Subcutaneous adipose tissue (tissue), 4 donors: ENCODE measurements at places on chromosomes 11 and 22. TPM values are rescaled to one million over a fixed set of nuclear protein-coding genes. Genes with fewer than 3 reads are reported as not detected.

MRGPRX4 gene
- total RNA-seq, result not detected

TEX12 gene
- total RNA-seq, result 1.5 TPM

OVOL1 gene
- total RNA-seq, result 0.34 TPM

PSMD13 gene
- total RNA-seq, result 57.8 TPM

CD6 gene
- 0.57 TPM for total RNA-seq

LRRC32 gene
- total RNA-seq, result 68.5 TPM

PHF21B gene
- not detected for total RNA-seq

C11orf87 gene
- not detected for total RNA-seq

ZDHHC13 gene
- total RNA-seq, result 8.8 TPM

OR52H1 gene
- not detected for total RNA-seq

PGA3 gene
- total RNA-seq, result not detected

EEF1G gene
- total RNA-seq, result 1,310 TPM

MIOX gene
- not detected for total RNA-seq

VWCE gene
- 1.1 TPM for total RNA-seq

ELMOD1 gene
- total RNA-seq, result not detected

NAALAD2 gene
- 7.7 TPM for total RNA-seq

P2RX3 gene
- total RNA-seq, result not detected

APOBEC3F gene
- 1.8 TPM for total RNA-seq

PLAAT4 gene
- total RNA-seq, result 14.1 TPM
